NCI-H345 (cell line): ENCODE measurements at places on chromosomes 5 and 9.

DNA sequence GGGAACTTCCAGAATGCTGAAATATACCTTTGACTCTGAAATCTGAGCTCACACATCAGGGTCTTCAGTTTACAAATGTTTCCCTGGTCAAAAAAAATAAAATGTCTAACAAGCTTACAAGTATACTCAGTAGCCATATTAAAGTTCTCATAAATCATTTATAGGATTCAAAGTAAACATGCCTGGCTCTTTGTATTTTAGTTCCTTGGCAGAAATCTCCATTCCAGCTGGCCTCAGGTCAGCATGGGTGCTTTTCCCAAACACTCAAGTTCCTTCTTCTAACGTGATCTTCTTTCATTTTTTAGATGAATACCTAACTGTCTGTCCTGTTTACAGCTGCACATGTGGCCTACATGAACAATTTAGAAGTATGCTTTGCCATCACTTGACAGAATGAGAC, 263.2 kb downstream of the GAS1 start:
- DNase-seq, result no peak

- DNase-seq, result no peak
Observed at GRCh38 chr5:89759802-89760201, 649.8 kb downstream of the CETN3 start.

- no peak for DNase-seq
Observed at GRCh38 chr5:171797543-171797942, 11.9 kb downstream of the SMIM23 start.

DNA sequence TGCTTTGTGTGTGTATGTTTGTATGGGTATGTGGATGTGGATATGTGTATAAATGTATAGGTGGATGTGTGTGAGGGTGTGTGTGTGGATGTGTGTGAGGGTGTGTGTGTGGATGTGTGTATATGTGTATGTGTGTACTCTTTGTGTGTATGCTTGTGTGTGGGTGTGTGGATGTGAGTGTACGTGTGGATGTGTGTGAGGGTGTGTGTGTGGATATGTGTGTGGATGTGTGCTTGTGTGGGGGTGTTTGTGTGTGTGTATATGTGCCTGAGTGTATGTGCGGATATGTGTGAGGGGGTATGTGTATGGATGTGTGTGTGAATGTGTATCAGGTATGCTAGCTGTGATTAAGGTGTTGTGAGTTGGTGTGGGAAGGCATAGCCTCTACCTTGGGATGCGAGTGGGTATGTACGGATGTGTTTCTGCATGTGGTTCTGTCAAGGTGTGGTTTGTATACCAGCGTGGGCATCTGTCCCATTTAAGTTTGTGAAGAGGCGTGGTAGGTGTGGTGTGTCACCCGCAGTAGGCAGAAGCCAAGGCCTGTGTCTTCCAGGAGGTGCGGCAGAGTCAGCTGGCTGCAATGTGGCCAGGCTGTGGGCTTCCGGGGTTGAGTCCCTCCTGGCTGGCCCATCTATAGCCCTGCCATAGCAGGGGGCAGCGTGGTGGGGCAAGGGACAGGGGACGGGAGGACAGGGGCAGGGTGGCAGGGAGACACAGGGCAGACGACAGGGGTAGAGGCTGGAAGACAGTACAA, 155.8 kb downstream of the DAB2IP start:
- no peak for DNase-seq

DNA sequence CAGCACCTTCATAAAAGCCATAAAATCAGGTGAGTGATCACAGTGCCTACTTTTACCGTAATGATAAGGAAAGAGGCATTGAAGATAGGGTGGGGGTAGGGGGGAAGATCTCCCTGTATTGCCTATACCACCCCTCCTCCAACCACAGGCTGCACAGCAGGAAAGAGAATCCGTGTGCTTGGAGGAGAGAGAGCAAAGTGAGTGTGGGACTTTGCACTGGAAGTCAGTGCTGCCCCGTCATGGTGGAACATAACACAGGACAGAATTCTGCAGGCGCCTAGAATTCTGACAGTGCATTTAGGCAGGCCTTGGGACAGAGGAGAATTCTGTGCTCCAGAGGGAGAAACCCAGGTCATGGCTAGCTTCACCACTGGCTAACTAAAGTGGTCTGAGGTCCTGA, 3.5 kb upstream of the C5 start:
- DNase-seq, result no peak

GRCh38 chr9:92404042-92404836, at the start of gene OGN:
Gene OGN, minus strand, starts transcription at chr9:92404578. Its CDS starts 1,171 bp downstream, at chr9:92403407.
- no peak for DNase-seq

DNA sequence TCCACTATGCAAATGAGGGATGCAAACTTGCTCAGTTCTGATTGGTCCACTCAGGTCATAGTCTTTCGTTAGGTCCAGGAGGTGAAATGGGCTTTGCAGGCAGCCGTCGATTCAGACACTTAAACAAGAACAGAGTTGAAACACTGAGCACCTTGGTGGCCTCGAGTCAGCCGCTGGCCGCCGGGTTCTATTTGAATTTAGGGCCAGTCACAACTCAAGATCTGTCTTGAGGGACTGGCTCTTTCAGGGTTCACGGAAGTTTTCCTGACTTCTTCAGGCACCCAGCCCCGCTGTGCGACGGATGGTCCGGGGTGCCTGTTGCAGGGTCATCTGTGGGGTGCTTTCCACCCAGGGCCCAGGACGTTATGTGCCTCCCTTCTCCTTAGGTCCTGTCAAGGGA, 412.8 kb upstream of the IRX4 start:
- DNase-seq, result no peak

DNA sequence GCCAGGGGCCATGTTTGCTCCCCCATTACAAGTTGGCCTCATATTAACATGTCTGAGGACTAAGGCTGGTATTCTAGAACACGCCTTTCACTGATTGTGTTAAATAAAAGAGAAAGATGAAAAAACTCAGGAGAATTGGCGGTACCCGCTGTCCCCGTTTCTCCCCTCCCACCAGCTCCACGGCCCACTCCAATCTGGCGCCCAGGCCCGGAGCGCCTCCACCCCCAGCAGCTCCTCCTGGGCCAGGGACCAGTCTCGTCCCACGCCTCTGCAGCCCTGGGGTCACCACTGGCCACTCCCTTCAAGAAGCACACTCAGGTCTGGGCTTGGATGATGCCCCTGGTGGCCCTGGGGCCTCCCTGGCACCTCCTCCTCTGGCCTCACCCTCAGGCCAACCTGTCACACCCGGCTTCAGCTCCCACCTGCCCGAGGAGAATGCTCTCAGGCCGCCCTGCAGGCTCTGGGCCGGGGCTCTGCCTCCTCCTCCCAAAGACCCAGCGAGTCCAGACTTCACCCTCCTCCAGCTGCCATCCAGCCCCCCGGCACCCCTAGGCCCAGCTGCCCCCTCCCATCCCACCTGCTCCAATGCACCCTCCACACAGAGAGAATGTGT, 133.0 kb upstream of the PPP1R26 start:
- DNase-seq, result no peak

GRCh38 chr5:58403822-58404433, 56.0 kb downstream of the PLK2 start:
- no peak for DNase-seq

GRCh38 chr9:124615100-124615742, 108.0 kb upstream of the NR5A1 start:
- DNase-seq, result no peak

GRCh38 chr5:74627646-74628279, 12.8 kb downstream of the ENC1 start:
- no peak for DNase-seq

- no peak for DNase-seq
Observed at GRCh38 chr5:15610216-15610615, 110.2 kb downstream of the FBXL7 start.

- no peak for DNase-seq
Observed at GRCh38 chr5:102600964-102601363, 102.2 kb upstream of the SLCO6A1 start.

DNA sequence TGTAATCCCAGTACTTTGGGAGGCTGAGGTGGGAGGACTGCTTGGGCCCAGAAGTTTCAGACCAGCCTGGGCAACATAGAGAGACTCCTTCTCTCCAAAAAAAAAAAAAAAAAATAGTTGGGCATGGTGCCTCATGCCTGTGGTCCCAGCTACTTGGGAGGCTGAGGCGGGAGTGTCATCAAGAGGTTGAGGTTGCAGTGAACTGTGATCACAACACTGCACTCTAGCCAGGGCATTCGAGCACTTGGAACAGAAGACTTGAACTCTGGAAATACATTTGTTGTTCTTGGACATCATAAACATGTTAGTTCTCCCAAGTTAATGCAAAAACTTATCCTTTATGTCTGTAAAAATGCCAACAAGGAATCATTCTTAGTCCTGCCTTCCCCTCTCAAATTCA, 29.6 kb downstream of the EHMT1 start:
- DNase-seq, result no peak

DNA sequence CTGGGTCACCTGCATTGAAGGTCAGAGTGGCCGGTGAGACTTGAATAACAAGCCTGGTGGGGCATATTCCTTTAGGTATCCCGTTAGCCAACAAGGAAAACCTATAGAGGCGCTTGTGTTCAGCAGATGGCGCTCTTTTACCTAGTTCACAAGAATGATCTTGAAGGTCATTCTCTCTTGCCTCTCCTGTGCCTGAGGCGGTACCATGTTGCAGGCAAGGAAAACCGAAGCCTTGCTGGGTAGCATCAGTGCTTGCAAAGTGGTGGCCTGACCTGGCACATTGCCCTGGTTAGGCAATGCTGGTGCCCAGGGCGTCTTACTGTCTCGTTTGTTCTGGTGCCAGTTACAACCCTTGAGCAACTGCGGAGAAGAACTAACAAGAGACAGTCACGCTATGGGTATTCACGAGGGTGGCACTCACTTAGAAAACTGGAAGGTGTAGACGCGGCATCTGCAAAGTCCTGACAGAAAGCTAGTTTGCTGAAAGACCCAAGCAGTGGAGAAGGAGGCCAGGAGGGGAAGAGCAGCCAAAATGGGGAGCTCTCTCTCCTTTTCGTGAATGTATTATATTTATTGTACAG, 56.7 kb downstream of the AOPEP start:
- DNase-seq, result peak; percentile 78

DNA sequence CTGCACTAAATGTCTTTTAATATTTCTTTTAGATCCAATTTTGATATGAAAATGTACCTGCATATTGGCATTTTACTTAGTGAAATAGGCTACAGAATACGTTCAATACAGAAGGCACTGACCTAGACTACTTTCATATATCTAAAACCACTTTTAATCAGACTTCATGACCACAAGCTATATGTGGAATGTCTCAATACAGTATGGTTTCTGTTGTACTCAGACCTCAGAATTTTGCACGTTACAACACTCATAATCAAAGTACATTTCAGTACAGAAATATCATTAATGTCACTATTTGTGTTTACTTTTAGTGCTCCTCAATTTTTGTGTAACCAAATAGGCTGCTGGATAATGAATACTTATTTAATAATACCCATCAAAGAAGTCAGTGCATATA, 74.8 kb downstream of the MEF2C start:
- no peak for DNase-seq

GRCh38 chr5:177429248-177430040, 3.0 kb downstream of the GRK6 start:
- no peak for DNase-seq

DNA sequence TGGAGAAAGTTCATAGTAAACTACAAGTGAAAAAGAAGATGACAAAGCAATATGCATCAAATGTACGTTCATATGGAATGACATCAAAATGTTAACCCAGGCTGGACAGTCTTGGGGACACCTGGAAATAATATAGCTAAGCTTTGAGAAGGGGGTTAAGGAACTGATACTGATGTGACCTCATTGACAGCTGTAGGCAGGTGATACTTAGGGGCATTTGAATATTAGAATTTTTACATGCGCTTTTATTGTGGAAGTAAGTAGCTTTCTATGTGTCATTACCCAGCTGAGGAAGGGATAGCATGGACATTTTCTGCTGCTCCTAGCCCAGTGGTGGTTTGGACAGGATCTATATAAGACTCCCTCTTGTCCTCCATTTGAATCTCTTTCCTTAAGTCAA, 299.7 kb downstream of the CWC27 start:
- no peak for DNase-seq

- no peak for DNase-seq
Observed at GRCh38 chr5:64923151-64923685, 154.5 kb downstream of the CWC27 start.

- DNase-seq, result no peak
Observed at GRCh38 chr5:14816999-14817761, 54.4 kb downstream of the ANKH start.

DNA sequence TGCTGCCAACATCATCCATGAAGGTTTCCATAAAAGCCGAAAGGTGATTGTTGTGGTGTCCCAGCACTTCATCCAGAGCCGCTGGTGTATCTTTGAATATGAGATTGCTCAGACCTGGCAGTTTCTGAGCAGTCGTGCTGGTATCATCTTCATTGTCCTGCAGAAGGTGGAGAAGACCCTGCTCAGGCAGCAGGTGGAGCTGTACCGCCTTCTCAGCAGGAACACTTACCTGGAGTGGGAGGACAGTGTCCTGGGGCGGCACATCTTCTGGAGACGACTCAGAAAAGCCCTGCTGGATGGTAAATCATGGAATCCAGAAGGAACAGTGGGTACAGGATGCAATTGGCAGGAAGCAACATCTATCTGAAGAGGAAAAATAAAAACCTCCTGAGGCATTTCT, 10.1 kb downstream of the TLR4 start:
- no peak for DNase-seq

DNA sequence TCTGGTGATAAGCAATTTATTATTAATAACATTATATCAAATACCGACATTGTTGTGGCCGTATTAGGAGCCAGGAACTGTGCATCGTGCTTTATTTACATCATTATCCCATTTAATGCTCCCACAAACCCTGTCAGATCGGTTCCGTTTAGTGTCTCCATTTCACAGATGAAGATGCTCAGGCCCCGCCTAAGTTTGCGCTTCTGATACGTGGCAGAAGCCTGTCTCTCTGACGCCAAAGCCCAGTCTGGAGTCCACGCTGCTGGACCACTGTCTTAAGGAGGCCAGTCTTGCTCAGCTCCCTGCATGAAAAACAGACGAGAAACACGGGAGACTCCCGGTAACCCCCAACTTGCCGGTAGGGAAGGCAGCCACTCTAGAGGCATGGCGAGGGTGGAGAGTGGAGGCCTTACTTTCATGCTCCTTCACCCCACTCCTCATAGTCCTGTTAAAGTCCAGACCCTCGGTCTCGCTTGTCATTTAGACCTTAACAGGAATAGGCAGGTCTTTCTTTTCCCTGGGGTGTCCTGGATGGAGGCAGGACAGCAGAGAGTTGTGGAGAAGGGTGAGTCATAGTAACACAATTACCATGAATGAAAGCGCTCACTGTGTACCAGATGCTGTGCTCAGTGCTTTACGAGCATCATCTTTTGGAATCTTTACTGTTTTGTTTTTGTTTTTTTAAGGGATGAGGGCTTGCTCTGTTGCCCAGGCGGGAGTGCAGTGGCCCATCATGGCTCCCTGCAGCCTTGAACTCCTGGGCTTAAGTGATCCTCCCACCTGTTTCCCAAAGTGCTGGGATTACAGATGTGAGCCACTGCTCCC, 872 bp downstream of the TXNDC15 start:
- DNase-seq, result peak; percentile 44

- no peak for DNase-seq
Observed at GRCh38 chr9:135788576-135789300, 86.8 kb downstream of the KCNT1 start.
